Effector memory CD8-positive, alpha-beta T cell (primary cell): ENCODE measurements at places on chromosomes 3 and 15.
A peak's percentile ranks its signal among the peaks of the same experiment; 100 is the strongest.

DNA sequence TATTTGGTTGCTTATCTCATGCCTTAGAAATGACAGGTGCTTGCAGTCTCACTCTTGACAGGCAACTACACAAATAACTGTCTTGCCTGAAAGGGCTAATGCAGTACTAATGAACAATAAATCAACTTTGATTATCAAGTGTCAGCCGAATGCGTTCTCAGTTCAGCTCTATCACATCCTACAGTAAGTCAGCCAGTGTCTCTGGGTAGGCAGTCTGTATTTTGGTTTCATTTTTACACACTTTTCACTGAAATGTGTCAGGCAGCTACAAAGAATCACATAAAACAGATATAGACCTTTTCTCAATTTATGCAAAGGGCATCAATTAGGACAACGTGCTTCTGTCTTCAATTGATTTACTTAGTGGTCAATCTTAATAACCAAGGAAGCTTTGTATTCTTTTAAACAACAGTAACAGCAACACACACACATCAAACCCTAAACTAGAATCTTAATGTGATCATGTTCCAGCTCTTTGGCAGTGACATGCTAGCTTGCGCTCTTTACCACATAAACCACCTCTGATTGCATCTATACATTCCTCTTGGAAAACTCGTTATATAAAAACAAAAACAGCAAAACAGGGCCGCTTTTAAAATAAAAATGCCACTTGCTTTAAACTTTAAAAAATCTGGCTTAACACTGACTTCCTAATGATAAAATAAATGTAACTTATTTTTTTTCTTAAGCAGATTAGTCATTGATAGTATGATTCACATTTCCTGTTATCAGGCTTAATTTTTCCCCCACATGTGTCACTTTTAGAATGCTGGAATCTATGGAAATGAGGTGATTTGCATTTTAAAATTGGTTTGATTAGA, 520.4 kb downstream of the FOXP1 start:
- no peak for DNase-seq

DNA sequence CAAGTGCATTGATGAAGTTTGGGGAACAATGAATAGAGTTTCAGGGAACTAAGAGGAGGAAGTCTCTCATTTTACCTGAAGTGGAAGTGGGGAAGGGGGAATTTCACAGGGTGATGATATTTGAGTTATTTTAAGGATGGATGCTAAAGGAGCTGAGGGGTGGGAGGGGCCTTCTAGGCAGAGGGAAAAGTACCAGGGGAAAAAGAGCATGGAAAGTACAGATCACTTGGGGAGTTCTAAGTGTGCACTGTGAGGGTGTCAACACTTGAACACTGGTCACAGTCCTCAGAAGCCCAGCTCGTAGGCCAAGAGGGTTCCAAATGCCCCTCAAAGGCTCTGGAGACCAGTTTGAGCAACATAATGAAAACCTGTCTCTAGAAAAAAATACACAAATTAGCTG, 18.2 kb downstream of the LAMP3 start:
- DNase-seq, result no peak

- no peak for DNase-seq
Observed at GRCh38 chr3:181955566-181955965, 243.8 kb downstream of the SOX2 start.

DNA sequence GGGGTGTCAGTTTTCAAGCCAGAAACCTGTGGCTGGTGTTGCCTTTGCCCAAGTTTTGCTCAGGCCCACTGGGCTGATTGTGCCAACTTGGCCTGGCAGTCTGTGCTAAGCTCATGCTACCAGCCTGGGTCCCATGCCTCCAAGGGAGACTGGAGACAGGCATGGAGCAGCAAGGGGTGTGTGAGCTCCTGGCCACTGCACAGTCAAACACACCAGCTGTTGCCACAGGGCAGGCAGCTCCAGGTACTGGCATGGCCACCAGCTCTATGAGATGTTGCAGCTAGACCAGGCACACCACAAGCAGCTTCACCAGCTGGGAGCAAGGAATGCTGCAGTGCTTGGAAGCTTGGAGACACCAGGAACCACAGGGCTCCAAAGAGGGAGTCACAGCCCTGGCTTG, 638.8 kb downstream of the PLOD2 start:
- DNase-seq, result no peak

GRCh38 chr3:43998370-43998835, 243.3 kb upstream of the TOPAZ1 start:
- DNase-seq, result no peak

GRCh38 chr3:183498634-183499033, 56.9 kb downstream of the KLHL6 start:
- no peak for DNase-seq

GRCh38 chr3:5181469-5182141, 5.9 kb upstream of the EDEM1 start:
- no peak for DNase-seq

GRCh38 chr15:65819563-65819960, 27.5 kb upstream of the DENND4A start:
- no peak for DNase-seq

DNA sequence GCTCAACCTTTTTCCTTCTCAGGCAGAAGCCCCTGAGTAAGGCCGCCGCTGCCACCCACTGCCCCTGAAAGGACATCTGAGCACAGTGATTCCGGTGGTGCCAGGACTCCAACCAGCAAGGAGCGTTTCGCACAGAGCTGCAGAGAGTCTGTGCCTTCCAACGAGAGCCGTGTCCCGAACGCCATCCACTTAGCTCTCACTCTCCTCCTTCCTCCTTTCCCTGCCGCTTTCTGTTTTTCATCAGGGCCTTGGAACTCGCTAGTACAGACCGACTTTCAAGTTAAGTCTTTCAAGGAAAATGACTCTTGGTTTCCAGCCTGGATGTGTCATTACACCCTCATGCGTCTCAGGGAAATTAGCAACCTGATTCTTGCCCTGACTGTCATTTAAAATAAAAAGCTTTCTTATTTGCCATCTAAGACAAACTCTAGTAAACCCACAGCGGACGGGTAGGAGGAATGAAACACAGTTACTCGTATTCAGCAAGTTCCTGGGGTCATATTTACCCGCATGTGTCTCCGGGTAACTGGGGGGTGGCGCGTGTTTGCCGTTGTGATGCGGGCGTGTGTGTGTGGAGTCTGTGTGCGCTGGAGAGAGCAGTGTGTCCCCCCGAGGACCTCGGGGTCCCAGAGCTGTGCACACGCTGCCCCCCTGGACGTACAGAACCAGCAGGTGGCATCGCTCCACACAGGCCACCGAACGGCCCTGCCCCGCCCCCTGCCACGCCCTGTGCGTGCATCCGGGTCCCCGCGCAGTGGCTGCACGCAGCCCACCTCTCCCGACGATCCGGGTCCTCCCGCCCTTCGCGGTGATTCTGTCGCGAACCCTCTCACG, 30.4 kb upstream of the ALDH1A3 start:
- peak; percentile 15 for DNase-seq

- no peak for DNase-seq
Observed at GRCh38 chr15:78093242-78094020, 1.1 kb downstream of the SH2D7 start.

DNA sequence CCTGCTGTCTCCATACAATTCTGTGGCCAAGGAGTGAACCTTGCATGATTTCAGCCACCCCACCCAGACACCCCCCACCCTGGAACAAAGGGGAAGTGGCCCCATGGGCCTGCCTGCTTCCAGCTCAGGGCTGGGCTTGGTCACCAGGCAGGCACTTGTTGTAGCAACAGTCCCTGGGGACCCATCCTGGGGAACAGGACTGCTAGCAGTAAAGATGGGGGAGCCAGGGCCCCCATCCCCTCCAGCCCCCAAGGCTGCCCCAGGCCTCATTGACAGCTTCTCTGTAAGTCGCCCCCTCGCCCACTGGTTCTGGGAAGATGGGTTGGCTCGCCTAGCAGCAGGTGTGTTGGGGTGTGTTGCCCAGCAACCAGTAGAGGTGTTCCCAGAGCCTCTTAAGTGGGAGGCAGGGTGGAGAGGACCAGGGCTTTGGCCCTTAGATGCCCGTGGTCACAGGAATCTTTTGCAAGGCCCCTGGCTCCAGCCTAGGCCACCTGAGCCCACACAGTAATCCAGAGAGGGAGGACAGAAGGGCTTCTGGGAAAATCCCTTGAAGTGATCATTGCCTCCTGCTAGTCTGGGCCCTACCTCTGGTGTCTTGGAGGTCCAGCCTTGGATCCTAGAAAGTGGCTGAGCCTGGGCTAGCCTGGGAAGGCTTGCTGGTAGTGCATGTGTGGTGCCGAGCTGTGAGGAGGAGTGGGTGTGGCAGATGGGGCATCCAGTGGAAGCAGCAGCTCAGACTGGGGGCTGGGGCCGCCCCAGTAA, 48.9 kb downstream of the CYP11A1 start:
- DNase-seq, result no peak

DNA sequence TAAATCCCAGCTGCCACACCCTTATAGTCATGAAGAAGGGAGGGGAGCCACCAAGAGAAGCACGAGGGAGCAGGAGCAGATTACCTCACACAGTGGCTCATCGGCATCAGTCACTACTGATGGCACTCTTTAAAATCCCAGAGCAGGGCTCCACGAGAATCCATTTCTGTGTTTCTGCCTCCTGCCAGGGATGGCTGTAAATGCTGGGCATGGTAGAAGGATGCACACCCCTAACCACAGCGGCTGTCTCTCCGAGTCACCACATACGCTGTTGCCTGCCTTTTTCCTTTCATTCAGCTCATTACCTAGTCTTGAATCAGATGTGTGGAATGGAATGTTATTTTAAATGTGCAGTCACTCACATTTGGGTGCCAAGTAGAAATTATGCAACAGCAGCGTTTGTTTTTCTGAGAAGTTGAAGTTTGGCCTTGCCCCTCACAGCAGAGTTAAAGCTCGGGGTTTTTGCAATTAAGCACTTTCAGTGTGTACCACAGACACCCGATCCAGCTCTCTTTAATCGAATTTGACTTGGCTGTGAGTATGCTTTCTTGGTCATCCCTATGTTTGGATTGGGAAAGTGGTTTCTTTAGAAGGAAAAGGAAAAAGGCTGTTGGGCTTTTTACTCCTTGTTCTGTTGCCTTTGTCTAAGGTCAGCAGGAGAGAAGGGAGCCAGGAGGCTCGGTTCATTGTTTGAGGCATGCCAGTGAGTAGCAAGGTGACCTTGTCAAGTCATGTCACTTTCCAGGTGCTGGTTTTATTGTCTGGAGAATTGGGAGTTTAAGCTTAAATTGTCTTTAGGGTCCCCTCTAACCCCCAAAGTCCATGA, 284.2 kb upstream of the TPM1 start:
- no peak for DNase-seq

GRCh38 chr15:51814606-51815005, 14.8 kb upstream of the TMOD3 start:
- DNase-seq, result no peak

GRCh38 chr15:66494262-66494661, 3.3 kb downstream of the SNAPC5 start:
- DNase-seq, result no peak

DNA sequence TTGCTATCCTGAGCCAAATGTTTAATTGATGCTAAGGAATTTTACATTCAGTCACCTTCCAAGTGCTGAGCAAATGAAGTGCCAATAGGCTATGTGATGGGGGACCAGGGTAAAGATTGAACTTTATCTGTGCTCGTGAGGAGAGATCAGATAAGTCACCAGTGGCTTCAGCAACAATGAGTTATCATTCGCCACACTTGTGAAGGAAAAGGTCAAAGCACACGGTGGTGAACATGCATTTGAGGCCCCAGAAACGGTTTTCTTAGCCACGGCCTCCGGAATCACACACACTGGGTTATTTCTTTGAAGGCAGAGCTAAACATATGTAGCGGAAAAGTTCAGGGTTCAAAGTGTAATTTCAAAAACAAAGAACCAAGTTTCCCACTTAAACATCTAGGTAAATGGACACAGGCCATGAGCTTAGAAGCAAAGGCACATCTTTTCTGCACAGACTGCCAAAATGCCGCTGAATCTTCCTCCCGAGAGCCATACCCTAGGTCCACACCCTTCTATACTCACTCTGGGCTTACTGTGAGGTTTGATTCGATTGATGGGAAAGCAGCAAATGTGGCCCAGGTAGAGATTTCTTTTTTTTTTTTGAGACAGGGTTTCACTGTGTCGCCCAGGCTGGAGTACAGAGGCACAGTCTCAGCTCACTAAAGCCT, 268.5 kb downstream of the SHQ1 start:
- no peak for DNase-seq

DNA sequence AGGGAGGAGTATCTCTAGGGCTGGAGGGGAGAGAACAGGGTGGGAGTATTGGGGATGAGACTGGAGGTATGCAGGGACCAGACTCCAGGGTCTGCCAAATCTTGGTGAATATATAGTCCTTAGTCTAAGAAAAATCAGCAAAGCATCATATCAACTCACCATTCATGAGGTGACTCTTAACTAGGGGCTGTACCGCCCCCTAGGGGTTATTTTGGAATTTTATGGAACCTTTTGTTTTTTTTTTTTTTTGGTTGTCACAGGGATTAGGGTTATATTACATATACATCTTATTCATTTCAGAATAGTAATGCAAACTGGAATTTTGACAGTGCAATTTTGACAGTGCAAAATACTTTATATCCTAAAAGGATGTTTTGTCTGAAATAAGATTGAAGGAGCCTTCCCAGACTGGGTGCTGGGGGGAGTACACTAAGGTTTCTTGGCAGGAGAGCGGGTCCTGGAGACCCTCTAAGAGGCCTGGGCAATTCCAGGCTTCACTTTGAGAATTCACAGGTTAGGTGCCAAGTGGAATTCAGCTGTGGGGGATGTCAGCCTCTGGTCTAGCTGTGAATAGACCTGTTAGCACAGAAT, 7.5 kb downstream of the CMTM7 start:
- peak; percentile 65 for DNase-seq

DNA sequence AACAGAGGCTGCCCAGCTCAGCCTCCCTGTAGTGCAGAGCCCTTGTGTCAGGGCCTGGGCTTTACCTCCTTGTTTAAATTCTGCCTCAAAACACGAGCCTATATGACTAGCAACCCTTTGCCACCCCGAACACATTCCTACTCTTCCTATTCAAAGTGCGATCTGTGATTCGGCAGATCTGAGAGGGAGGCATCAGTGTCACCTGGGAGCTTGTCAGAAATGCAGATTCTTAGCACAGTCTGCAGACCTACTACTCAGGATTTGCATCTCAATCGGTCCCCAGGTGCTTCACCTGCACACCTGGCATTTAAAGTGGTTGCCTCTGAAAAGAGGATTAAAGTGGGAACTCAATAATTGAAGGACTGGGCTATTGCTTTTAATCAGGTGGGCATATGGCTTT, 273.2 kb upstream of the TOPAZ1 start:
- DNase-seq, result no peak

DNA sequence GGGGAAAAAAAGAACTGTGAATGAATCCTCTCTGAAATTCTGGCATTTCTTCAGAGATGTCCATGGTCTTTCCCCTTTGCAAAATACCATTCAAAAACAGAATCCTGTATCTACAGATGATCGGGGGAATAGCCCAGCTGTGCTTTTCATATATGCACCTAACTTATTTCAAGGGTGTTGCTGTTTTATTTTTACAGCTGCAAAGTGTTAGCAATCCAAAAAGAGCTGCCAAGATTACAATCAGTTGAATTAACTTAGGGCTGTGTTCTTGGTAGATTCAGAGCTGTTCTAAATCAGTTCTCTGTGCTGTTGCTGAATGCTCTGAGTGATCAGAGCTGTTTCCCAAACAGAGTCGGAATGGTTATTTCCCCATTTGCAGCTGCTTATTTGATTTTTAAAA, 175.7 kb upstream of the SEMA6D start:
- no peak for DNase-seq
